ENCODE measurements at places on chromosomes 6 and 20. TPM values are rescaled to one million over a fixed set of nuclear protein-coding genes. Genes with fewer than 3 reads are reported as not detected.

- no peaks in the 10 kb centered on the region for H3K4me1 ChIP-seq
- no peak overlapping the region for H3K4me3 ChIP-seq
- no peak for DNase-seq
- H3K36me3 ChIP-seq: no peaks in the 10 kb centered on the region
- H3K27ac ChIP-seq: no peak overlapping the region
Measured at GRCh38 chr6:17107863-17108262, 6.0 kb downstream of the STMND1 start.

DNA sequence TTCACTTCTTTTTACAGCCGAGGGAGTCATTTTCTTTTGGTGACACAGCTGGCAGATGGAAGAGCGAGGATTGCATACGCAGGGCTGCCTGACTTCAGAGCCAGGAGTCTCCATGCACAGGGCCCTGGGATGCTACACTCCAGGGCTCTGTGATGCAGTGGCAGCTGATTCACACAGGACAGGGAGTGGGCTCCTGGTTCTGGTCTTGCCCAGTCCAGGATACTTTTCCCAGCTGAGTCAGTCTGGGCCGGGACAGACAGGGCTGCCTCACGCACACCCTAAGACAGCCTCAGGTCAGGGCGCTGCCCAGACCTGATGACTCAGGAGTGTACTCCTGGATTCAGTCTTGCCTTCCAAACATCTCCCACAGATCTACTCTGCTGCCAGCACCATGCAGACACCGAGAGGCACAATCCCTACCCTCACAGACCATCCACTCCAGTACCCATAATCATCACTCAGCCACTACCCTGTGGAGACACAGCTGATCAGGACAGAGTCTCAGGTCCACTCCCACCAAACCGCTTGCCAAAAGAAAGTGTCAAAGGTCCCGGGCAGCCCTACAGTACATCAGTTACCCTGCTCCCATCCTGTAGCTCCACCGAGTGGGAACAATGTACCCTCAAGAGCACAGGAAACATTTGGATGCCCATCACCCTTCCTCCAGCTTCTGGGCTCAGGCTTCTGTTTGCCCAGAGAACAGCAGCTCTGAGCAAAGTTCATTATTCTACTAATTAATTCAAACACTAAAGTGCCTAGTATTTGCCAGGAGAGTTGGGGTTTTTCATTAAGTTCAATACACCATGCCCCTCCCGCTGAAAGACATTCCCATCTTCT lies 11.5 kb downstream of the SDC4 start:
- peak overlapping the region; percentile 98 for H3K27ac ChIP-seq
- H3K4me3 ChIP-seq: peak overlapping the region; percentile 19
- DNase-seq: no peak
- H3K27me3 ChIP-seq: no peaks in the 10 kb centered on the region

DNA sequence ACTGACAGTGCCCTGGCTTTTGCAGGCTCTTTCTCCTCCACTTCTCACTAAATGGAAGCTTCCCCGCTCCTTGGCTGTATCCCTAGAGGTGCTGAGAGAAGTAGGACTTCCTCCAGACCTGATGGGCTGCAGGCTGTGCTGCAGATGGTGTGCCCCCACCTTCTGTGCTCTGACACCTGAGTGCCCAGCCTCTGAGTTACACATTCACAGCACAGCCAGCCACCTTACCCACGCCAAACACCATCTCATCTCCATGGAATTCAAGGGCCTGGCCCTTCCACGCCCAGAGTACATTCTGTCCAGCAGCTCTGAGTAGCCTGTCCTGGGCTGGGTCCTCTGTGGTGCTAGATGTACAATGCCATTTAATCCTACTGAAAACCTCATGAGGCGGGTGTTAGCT lies 5.3 kb downstream of the SFTA2 start:
- H3K27ac ChIP-seq: peak overlapping the region; percentile 58
- H3K4me1 ChIP-seq: peaks cover 14% of the 10 kb centered on the region
- H3K27me3 ChIP-seq: no peaks in the 10 kb centered on the region

MAN1A1 gene
- 6.3 TPM for total RNA-seq

FAM83C gene
- total RNA-seq: 37.9 TPM

GRCh38 chr6:15462717-15463525 lies 199.9 kb downstream of the DTNBP1 start:
- no peaks in the 10 kb centered on the region for H3K27me3 ChIP-seq
- no peak for DNase-seq
- no peak overlapping the region for H3K27ac ChIP-seq
- H3K36me3 ChIP-seq: no peaks in the 10 kb centered on the region
- no peak overlapping the region for H3K4me3 ChIP-seq

RFX6 gene
- total RNA-seq: not detected

DNA sequence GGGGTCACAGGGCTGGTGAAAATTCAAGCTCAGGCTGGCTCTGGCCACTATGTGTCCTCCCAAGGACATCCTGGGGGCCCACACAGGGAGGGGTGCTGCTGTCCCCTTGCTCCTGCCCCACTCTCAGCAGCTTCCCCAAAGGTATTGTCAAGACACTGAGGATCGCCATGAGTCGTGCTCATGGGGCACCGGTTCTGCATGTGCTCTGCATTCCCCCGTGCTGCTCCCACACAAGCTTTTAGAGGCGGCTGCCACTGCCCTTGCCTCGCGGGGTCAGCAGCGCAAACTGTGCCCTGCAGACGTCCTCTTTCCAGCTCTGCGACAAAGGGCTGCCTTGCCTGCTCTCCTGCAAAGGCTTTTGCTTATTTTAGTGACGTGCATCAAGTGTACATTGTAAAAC lies 179.8 kb downstream of the ERMARD start:
- H3K27me3 ChIP-seq: peaks cover 9% of the 10 kb centered on the region
- H3K27ac ChIP-seq: no peak overlapping the region
- no peak overlapping the region for H3K4me3 ChIP-seq
- peaks cover 9% of the 10 kb centered on the region for H3K4me1 ChIP-seq

- DNase-seq: no peak
- H3K27me3 ChIP-seq: no peaks in the 10 kb centered on the region
- no peak overlapping the region for H3K27ac ChIP-seq
- no peaks in the 10 kb centered on the region for H3K36me3 ChIP-seq
Measured at GRCh38 chr6:145090801-145091585, 644.3 kb downstream of the EPM2A start.

- no peaks in the 10 kb centered on the region for H3K36me3 ChIP-seq
- no peaks in the 10 kb centered on the region for H3K27me3 ChIP-seq
- no peak for DNase-seq
- no peak overlapping the region for H3K27ac ChIP-seq
- no peaks in the 10 kb centered on the region for H3K4me1 ChIP-seq
Measured at GRCh38 chr6:134010400-134010799, 42.0 kb downstream of the SLC2A12 start.
